Glutamatergic neuron (in vitro differentiated cells): ENCODE measurements at places on chromosomes 6 and 20. TPM values are rescaled to one million over a fixed set of nuclear protein-coding genes. Genes with fewer than 3 reads are reported as not detected.

GRCh38 chr6:24720131-24720603, 1.2 kb upstream of the C6orf62 start:
- peak; percentile 59 for DNase-seq

DNA sequence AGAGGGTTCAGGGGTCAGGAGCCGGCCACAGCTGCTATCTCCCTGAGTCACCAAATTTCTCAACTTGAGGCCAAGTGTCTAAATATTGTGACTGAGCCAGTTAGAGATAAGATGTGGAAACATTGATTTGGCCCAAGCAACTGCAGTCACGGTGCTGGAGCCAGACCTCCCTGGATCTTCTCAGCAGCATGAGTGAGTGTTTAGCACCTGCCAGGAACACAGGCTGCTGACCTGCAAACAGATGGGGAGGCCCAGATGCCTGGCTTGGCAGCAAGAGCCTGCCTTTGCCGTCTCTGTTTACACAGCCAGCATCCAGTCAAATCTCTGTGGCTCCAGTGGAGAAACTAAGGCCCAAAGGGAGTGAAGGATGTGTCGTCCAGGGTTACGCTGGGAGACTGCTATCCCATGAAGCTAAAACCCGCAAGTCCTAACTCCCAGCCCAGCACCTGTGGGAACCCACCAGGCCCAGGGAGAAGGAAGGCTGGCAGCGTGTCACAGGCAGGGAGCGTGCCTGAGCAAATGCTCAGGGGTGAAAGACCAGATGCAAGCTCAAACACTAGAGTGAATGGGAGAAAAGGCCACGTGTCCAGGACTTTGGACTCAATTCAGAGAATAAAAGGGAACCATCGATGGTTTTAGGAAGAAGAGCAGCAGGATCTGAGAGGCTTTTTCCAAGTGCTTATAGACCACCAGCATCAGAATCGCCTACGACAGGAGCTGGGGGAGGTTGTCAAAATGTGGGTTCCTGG, 15.9 kb upstream of the PTGIS start:
- peak; percentile 40 for DNase-seq

- no peak for DNase-seq
Observed at GRCh38 chr6:90388395-90388794, 91.8 kb upstream of the BACH2 start.

GRCh38 chr6:100382767-100383195, 81.9 kb downstream of the SIM1 start:
- DNase-seq: no peak

GRCh38 chr6:99019381-99019780, 71.6 kb upstream of the FBXL4 start:
- no peak for DNase-seq

DNA sequence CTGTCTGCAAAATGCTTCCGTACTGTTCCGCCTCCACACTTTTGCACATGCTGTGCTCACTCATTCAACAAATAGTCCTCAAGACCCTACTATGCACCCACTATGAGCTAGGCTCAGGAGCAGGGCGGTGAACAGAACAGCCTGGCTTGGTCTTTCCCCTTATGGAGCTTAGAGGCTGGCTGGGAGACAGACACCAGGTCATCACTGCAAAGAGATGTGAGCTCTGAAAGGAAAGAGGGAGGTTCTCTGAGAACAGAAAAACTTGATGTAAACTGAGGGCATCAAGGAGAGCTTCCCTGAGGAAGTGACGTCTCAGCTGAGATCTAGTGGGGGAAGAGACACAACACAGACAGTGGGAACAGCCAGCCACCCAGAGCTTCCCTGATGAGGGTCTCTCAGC, 31.0 kb upstream of the TGM2 start:
- no peak for DNase-seq

GRCh38 chr20:33162313-33162712, 5.6 kb upstream of the BPIFA2 start:
- no peak for DNase-seq

DNA sequence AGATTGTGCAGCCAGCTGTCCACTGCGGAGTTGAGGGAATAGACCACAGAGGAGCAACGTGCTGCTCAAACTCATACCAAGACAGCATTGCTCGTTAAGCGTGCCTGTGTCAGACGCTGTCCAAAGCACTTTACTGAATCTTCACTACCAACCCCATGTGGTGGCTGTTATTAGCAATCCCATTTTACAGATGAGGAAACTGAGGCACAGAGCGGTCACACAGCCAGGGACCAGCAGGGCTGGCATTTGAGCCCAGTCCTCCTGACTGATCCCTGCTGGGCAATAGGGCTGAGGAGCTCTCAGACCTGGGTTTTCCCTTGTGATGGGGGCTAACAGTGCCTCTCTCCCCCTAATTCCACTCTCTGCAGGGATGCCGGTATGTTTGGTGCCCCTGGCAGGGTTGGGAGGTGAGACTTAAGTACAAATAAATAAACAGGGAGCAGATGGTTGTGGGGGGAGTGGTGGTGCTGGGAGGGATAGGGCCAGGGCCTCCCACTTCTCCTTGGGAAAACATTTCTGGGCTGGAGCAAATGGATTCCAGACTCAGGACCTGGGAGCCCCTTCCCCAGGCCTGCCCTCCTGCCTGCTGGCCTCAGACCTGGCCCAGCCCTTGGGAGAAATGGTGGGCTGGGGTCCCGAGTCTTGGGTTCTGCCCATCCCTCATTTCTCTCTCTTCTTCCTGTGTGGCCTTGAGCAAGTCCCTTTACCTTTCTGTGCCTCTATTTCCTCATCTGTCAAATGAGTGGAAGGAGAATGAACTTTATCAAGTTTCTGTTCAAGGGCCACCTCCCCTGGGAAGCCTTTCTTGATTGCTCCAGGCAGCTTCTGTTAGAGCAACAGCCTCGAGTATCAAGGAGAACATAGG, 17.7 kb downstream of the SRXN1 start:
- no peak for DNase-seq

- no peak for DNase-seq
Observed at GRCh38 chr20:50682947-50683530, 8.3 kb downstream of the RIPOR3 start.

DNA sequence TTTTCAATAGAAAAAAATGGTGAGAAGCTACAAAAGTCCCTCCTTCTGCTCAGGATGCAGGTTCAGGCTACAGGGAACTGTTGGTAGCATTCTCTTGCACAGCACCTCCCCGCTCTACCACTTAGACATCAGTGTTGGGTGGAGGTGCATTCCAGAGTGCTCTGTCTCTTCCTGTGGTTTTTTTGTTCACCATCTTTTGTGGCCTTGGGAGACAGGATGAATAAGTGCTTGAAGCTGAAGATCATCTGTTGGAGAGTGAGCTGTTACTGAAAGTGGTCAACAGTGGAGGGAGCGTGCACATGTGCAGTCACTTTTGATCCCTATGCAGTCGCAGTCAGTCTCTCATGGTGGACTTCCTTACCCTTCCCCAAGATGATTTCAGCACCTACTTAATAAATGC, 16.6 kb upstream of the BTBD3 start:
- no peak for DNase-seq

DNA sequence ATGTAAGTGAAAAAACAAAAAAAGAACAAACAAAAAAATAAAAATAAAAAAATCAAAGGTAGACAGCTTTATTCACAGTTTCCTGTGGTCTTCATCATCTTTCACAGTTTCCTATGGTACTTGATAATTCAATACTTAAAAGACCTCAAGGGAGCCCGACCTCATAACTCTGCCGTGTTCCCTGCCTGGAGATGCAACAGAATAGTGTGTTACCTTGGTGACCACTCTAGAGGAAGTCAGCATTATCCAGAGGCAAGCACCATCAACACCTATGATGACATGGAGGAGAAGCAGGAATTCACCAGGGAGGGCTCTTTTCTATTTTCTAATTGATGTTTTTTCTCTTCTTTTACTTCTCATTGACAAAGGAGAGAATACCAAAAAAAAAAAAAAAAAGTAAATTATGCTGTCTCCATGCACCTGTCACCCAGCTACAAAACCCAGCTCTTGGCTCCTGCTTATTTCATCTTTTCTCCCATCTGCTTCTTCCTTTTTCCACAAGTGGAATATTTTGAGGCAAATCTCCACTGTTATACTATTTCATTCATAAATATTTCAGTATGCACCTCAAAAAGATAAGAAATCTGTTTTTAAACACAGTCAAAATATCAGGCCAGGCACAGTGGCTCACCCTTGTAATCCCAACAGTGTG, 95.8 kb upstream of the STXBP5 start:
- no peak for DNase-seq

LGSN gene
- total RNA-seq: not detected

EMILIN3 gene
- total RNA-seq: not detected
